ENCODE measurements at places on chromosomes 2 and 18.
A peak's percentile ranks its signal among the peaks of the same experiment; 100 is the strongest.

DNA sequence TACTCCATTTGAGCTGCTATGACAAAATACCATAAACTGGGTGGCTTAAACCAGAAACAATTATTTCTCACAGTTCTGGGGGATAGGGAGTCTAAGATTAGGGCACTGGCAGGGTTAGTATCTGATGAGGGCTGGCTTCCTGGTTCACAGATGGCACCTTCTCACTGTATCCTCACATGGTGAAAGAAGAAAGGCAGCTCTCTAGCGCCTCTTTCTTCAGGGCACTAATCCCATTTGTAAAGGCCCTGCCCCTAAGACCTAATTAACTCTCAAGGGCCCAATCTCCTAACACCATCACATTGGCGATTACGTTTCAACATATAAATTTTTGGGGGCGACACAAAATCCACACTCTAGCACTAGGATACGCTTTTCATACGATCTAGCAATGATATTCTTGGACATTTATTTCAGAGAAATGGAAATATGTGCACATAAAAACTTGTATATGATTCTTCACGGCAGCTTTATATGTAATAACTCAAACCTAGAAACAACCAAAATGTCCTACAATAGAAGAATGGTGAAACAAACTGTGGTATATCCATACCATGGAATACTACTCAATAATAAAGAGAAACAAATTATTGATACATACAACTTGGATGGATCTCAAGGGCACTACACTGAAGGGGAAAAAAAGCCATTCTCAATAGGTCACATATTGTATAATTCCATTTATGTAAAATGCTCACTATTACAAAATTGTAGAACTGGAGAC is 111.0 kb downstream of the BCL2L11 start:
- DNase-seq, result no peak

GRCh38 chr2:195410074-195410671 is 246.9 kb upstream of the SLC39A10 start:
- DNase-seq, result no peak

- no peak for DNase-seq
Measured at GRCh38 chr18:62186499-62186773, 420 bp downstream of the PIGN start.

DNA sequence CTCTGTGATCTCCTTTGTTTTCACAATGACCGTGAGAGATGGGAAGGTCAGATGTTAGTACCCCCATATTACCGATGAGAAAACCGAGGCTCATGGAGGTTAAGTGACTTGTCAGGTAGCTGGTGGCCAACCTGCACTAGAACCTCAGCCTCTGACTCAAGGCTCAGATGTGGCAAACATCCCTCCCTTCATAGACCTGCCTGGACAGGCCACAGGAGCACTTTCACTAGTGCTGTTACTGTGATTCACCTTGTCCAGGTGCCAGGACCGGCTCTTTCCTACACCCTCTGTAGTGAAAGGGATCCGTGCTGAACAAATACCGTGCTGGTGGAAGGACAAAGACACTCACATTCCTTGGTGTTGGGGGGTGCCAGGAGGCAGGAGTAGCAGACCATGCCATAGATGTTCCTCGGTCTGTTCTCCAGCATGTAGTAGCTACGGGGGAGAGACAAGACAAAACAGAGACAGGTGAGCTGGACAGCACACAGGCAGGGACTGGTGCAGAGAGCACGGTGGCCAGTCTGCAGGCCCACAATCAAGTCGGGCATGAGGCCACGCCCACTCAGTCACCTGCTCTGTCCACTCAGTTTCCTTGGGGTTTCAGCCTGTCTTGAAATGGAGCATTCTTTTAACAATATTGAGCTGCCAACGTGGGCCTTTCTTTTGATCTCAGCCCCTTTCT is 65.9 kb downstream of the EDAR start:
- no peak for DNase-seq

DNA sequence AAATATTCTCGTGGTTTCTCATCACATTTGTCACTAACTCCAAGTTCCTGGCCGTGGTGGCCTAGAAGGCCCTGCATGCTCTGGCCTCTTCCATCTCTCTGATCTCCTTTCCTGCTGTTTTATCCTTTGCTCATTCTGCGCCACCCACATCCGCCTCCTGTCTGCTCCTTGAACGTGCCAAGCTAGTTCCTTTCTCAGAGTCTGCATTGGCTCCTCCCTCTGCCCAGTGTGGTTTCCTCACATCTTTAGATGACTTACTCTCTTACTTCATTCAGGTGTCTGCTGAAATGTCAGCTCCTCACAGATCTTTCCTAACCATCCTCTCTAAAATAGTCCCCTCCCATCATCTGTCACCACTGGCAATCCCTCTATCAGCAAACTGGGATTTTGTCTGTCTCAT is 158.6 kb upstream of the RBMS1 start:
- peak; percentile 22 for DNase-seq

DNA sequence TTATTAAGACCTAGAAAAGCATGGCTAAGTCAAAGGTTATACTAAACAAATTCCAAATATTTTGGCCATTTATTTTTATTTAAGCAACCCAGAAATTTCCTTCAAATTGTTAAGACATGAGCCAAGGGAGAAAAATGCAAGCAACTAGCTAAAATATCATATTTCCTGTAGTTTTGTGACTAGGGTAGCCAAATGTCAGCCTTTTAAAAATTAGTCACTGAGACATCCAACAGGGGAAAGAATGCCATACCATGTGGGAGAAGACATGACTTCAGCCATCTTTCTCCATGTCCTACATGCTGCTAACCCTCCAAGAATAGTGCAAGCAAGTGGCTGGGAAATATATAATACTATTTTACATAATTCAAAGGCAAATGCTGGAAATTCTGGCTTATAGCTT is 197.9 kb downstream of the DSEL start:
- no peak for DNase-seq

GRCh38 chr2:223019987-223020717 is 31.8 kb upstream of the KCNE4 start:
- no peak for DNase-seq

DNA sequence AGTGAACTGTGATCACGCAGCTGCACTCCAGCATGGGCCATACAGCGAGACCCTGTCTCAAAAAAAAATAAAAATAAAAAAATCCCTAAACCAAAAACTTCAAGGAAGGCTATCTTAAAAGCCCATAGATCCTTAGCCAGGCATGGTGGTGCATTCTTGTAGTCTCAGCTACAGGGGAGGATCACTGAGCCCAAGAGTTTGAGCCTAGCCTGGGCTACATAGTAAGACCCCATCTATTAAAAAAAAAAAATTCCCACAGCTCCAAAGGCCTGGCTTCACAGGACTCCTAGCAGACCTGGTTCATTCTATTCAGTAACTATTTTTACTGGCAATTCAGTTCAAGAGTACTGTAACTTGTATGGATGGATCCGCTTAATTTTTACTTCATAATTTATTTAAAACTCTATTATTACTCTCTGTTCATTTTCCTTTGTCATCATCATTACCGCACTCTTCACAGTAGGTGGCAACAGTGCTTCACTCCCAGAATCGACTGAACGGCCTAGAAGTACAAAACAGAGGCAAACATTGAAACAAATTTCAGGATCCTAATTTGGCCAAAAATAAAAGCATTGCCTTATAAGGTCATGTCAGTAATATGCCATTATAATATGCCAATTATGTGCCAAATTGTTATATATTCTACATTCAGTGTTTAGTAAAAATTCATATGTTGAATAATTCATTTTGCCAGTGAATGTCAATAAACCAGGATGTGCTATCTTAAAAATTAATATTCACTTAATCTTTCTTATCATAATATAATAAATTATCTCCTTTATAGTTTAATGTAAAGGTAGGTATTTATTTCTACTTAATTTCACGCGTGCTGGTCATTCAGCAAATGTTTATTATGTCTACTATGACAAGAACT is 14.3 kb upstream of the STAM2 start:
- no peak for DNase-seq

- DNase-seq, result no peak
Measured at GRCh38 chr2:43074592-43075053, 151.8 kb downstream of the ZFP36L2 start.

GRCh38 chr2:158782616-158783015 is 12.5 kb upstream of the DAPL1 start:
- DNase-seq, result no peak

- DNase-seq, result no peak
Measured at GRCh38 chr2:185738679-185739472, at the start of gene FSIP2. FSIP2 (plus strand) TSS chr2:185738804; CDS start chr2:185738895, 91 bp downstream.

DNA sequence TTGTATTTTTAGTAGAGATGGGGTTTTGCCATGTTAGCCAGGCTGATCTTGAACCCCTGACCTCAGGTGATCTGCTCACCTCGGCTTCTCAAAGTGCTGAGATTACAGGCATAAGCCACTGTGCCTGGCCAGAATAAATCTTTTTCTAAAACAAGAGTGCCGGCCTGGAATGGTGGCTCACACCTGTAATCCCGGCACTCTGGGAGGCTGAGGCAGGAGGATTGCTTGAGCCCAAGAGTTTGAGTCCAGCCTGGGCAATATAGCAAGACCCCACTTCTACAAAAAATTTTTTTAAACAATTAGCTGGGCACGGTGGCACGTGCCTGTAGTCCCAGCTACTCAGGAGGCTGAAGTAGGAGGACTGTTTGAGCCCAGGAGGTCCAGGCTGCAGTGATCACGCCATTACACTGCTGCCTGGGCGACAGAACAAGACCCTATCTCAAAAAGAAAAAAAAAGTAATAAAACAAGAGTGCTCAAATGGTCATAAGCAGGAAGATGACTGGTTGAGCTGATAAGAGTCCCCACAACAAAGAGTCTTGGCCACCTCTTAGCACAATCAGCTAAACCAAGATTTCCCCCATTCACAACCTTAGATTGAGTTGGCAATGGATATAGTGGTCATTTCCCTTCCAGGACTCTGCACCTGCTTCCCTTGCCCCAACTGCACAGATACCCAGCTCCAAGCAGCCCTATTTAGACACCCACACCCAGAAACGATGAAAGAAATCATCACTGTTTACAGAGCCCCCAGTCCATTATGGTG is 5.8 kb upstream of the UCN start:
- DNase-seq, result no peak

GRCh38 chr18:29969876-29970275 is 1072.7 kb downstream of the DSC3 start:
- no peak for DNase-seq

GRCh38 chr2:233477548-233478433 is 88.8 kb downstream of the USP40 start:
- no peak for DNase-seq

- no peak for DNase-seq
Measured at GRCh38 chr2:18299423-18300212, 260.8 kb downstream of the RDH14 start.

- no peak for DNase-seq
Measured at GRCh38 chr2:43132683-43133301, 93.6 kb downstream of the ZFP36L2 start.

DNA sequence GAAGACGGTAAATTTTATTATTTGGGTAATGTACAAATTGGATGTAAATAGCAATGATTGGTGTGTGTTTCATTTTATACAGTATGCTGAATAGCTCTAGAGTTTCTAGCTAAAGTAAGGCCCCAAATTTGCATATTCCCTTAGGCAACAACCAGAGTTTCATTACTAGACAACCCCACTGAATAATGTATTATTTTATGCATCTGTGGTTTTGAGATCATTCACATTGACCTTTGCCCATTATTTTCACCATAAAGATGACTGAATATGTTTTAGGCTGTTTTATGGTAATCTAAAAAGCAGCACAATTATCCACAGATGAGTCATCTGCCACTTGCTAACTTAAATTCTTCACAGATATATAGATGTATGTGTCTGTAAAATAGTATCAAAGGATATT is 44.5 kb upstream of the C2orf74 start:
- no peak for DNase-seq

GRCh38 chr2:109331081-109331480 is 202.1 kb downstream of the SH3RF3 start:
- DNase-seq, result no peak

DNA sequence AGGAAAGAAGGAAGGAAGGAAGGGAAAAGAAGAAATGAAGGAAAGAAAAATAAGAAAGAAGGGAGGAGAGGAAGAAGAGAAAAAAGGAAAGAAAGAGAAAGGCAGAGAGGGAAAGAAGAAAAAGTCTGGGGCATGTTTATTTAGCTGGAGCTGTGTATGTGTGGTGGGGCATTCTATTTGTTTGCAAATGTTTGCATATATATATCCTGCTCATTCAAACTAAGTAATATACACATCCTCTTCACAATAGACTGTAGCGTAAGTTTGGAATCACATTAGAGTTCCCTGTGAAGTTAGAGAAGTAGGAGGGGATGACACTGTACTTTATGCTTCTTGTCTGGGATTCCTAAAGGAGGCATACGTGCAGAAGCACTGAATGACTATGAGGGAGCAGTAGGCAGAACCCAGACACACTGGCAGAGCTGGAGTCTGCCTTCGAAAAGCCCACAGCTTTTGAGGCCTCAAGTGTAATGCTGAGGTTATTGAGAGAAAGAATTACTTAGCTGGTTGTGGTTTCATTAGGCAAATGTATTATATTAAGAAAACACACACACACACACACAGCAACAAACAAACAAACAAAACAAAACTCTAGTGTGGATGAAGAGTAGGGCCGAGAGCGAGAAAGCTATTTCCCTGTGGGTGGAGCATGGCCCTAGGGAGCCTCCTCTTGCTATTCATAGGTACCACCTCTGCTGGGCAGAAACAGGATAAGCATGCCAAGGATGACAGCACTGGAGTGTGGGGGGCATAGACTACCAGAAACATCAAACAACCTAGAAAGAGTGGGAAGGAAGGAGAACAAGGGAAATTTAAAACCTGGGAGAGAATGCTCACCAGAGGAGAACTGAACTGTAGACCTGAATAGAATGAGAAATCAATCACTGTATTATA is 905.1 kb upstream of the NXPH2 start:
- DNase-seq, result no peak

- no peak for DNase-seq
Measured at GRCh38 chr2:53641290-53641689, 126.3 kb upstream of the CHAC2 start.

- DNase-seq, result no peak
Measured at GRCh38 chr2:7089284-7089683, 172.1 kb downstream of the RNF144A start.

GRCh38 chr18:28095631-28096030 is 81.3 kb downstream of the CDH2 start:
- no peak for DNase-seq

- no peak for DNase-seq
Measured at GRCh38 chr2:53987336-53987921, 16.6 kb upstream of the PSME4 start.

DNA sequence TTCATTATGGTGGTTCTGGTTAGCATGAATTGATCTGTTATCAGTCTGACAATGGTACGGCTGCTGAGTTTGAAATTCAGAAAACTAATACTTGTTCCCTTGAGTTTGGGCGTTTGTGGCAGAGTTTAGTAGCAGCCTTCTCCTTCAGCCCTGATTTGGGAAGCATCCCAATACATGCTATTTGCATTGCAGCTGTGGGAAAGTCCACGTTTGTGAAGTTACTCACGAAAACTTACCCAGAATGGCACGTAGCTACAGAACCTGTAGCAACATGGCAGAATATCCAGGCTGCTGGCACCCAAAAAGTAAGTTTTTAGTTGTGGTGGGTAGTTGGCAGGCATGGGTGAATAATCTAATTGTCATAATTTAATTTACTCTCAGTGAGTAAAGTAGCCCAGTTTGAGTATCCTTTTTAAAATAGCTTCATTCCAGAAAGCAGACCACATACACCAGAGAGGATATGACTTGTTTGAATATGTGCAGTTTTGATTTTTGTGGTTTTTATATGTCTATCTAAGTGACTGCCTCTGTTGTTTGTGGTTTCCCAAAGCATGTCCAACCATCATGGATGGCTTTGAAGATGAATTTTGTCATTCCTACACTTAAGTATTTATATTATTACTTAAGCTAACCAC is 12.2 kb downstream of the DGUOK start:
- no peak for DNase-seq
